ENCODE measurements at places on chromosomes 3 and 15. TPM values are rescaled to one million over a fixed set of nuclear protein-coding genes. Genes with fewer than 3 reads are reported as not detected.

Gene GOLGA8H
- total RNA-seq, result 1.6 TPM

Gene CIDEC
- not detected for total RNA-seq

Gene ZIC1
- total RNA-seq, result 18.9 TPM

Gene OXTR
- 115 TPM for total RNA-seq

Gene TMEM207
- total RNA-seq, result not detected

Gene SEMA7A
- 14.3 TPM for total RNA-seq

Gene TMEM212
- not detected for total RNA-seq

Gene IQCH
- total RNA-seq, result 3.1 TPM

Gene CDCP1
- total RNA-seq, result 0.29 TPM

DNA sequence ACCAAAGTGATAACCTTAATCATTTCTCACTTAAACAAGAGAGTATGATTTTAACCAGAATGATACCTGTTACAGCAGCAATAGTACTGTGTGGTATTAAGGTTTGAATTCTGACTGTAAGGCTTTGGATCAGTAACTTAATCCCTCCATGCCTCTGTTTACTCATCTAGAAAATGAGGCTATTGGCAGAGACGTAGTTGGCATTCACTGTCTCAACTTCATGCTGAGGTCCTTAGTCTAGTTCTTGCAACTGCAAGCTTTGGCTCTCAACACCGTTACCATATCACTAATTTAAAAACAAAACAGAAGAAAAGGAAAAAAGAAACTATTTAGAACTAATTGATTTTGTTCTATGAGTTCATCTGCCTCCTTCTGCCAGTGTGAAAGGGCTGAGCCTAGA lies 875.4 kb downstream of the MCTP2 start:
- DNase-seq, result no peak

GRCh38 chr3:27986234-27986879 lies 255.1 kb upstream of the CMC1 start:
- no peak for DNase-seq

DNA sequence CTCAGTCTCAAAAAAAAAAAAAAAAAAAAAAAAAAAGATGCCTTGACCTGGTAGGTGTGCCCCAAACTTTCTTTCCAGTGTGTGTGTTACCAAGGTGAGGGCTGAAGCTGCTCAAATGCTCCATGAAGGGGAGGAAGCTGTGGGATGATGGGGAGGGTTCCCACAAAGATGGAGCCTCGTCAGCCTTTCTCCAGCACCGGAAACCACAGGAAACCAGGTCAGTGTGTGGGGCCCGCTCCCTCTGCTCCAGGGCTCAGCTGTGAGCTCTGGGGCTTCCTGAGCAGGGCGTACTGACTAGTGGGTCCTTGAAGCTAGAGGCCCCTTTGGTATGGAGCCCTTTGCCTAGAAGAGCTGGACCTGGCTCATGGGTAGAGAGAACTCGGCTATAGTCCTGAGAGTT lies 681 bp upstream of the IL17RE start:
- DNase-seq, result no peak

DNA sequence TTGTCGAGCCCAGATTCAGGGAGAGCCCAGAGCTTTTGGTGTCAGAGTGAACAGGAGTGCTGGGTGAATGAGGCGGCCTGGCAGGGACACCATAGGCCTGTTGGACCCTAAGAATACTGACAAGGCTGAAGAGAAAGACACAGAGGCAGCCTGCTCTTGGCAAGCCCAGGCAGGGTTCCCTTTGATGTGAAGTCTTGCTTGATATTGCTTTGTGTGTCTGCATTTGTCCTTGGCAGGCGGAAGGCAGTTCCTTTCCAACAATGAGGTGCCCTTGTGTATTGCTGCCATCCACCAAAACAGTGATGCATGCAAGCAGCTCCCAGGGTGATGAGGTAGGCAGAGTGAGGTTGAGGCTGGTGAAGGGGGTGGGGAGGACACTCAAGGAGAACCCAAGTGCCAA lies 152.7 kb upstream of the TSC22D2 start:
- no peak for DNase-seq

DNA sequence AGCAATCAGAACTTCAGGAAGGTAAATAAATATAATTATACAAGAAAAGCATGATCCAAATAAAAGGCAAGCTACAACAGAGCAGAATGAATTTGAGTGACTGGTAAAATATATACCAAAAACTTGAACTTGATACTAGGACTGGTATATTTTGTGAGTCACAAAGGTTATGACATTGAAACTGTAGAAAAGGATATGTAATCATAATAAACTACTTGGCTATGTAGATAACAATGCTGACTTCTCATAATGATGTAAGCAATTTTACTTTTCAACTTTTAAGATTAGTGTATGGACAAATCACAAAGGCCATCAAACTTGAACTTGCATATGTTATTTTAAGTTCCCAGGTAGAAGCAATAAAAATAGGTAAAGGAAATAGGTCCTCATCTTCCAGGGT lies 384.5 kb upstream of the NECTIN3 start:
- no peak for DNase-seq

GRCh38 chr3:1197051-1197450 lies 104.2 kb downstream of the CNTN6 start:
- DNase-seq, result no peak

DNA sequence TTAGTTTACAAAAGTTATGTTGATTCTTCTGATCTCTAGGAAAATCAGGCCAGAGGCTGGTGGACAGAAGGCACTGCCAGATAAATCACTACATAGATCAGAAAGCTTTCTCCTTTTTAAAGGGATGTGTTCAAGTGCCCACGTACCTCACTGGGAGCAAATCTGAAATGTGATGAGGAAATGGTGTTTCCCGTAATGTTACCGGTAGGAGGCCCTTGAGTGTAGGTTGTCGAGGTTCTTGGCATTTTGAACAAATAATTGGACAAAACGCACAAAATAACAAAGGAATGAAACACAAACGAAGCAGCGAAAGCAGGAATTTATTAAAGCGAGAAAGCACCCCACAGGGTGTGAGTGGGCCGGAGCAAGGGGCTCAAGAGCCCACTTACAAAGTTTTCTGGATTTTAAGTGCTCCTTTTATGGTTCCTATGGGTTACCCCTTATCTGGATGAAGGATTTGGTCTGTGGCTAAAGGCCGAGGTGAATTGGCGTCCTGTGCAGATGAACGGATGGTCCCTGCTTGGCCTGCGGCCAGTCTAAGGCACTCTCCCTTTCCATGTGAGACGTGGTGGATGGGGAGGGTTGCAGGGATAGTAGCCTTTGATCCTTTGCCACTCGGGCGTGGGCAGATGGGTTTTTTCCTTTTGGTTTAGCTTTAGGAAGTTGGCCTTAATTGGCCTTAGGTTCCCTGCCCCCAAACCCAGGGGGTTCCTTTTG lies 1.0 kb downstream of the SNX1 start:
- DNase-seq, result peak; percentile 21

GRCh38 chr15:101531170-101531569 lies 41.7 kb upstream of the PCSK6 start:
- no peak for DNase-seq

DNA sequence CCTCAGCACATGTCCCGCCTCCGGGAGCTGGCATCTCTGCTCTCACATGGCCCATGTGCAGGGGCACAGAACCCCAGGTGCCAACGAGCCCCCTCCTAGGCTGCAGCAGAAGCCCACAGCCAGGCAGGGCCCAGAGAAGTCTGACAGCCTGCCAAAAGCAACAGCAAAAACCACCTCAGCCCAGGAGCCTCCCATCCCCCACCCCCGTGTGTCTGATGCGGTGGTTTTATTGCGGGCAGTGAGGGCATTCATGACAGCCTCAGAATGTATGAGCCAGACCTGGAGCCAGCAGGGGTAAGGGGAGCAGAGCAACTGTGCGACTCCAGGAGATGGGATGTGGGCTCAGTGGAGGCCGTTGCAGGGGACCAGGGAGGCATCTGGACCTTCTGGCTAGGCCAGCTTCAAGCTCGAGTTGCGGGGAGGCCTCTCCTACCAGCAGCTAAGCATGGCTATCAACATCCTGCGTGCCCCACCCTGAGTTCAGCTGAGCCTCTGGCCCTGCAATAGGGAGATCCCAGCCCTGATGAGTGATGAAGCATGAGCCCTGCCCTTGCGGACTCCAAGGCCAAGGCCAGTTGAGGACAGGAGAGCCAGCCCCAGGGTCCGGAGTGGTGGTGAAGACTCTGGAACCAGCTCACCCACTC lies 52.5 kb downstream of the CYP11A1 start:
- peak; percentile 70 for DNase-seq

DNA sequence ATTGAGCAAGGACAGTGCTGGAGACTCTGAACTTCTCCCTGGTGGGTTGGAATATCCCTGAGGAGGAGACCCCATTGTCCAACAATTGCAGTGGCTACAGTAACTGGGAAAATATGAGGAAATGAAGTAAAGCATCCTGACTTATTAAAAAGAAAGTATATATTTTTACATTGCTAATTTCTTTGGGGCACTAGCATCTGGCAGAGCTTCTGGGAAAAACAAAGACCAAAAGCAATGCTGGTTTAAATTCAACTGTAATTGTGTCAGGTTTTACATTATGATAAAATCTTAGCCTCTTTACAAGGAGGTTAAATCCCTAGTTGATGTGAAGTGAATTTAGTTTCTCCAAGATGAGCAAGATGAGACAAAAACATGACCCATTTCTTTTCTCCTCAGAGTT lies 454.0 kb upstream of the RBMS3 start:
- no peak for DNase-seq

- no peak for DNase-seq
Observed at GRCh38 chr3:49238274-49239127, 38.5 kb downstream of the C3orf62 start.

- DNase-seq, result no peak
Observed at GRCh38 chr15:74131628-74132413, 1.4 kb downstream of the ISLR2 start.

DNA sequence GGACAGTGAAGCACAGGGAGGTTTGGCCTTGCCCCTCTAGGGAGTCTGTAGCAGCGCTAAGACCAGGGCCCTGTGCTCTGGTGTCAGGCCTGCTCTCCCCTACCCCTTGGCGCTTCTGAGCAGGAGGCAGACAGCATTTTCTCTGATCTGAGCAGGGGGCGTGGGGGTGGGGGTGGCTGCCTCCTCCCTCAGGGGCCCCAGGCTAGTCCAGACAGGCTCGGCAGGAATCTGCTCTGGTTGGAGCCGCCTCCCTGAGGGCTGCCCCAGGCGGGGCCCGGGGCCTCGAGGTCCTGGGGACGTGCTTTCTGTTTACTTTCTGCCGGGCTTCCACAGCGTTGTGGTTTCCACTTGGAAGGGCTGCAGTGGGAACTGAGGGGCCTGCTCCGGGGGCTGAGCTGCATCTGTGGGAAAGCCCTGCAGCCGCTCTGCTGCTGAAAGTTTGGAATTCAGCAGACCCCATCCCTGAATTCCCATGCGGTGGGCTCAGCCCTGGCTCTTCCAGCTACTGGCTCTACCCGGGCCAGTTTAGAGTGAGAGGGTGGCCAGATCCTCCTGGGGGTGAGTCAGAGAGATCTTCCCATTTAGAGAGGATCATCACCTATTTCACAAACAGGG lies 105.4 kb downstream of the LINGO1 start:
- no peak for DNase-seq

DNA sequence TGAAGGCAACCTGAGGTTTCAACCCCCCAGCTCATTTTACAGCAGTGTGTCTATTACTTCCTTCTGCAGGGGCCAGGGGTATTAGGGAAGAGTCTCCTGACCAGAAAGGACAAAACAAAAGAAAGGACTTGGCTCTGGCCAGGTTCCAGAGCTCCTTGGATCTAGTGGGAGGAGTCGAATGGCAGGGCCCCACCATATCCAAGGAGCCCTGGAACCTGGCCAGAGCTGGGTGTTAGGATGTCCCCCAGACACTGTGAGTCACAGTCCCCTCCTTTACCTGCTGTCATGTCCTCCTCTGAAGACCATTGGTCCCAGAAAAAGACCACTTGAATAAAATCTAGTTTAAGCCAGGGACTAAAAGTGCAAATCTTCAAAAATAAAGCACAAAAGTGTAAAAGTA lies 113.2 kb downstream of the EEFSEC start:
- DNase-seq, result no peak

DNA sequence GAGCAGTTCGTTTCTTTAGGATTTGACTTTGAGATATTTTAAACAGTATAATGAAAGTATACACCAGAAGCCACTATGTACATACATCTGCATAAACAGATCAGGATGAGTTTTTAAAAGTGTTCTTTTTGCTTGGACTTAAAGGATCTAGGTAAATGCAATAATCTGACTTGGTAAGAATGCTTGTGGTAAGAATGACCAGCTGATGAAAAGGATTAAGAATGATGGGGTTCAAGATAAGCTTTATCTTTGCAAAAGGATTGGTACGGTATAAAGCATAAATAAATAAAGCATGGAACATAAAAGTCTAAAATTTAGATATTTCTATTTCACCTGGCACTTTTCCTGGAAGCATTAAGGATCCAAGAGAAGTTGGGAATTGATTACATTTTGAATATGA lies 9.8 kb upstream of the MME start:
- DNase-seq, result peak; percentile 34
